Right renal cortex interstitium (tissue), 3 donors: ENCODE measurements at places on chromosomes 4 and X. TPM values are rescaled to one million over a fixed set of nuclear protein-coding genes. Genes with fewer than 3 reads are reported as not detected.

- DNase-seq: no peak
Measured at GRCh38 chrX:47804315-47804714, 32.4 kb upstream of the ZNF81 start.

The ZNF157 gene
- polyA plus RNA-seq: 1.1 TPM

The ADGRL3 gene
- 28.7 TPM for polyA plus RNA-seq

The ELMOD2 gene
- 41.5 TPM for polyA plus RNA-seq
